ENCODE measurements at places on chromosomes 13 and 19. TPM values are rescaled to one million over a fixed set of nuclear protein-coding genes. Genes with fewer than 3 reads are reported as not detected.

DNA sequence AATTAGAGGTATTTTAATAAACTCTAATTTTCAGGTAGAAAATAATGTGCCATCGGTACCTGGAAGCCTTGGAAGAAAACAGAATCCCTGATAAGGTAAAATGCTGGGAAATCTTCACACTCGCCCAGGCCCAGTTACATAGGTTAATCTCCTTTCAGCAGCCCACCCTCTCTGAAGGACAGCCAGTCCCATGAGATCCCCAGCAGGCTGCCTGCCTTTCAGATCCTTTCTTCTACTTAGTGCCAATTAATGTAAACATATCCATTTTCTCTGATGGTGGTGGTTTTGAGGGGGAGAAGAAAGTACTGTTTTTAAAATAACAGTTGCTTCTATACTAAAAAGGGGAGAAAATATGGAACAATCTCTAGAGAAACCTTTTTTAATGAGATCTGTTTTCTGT, 12.2 kb downstream of the SMAD9 start:
- H3K27me3 ChIP-seq = no peaks in the 10 kb centered on the region
- no peaks in the 10 kb centered on the region for H3K4me1 ChIP-seq
- H3K36me3 ChIP-seq = no peaks in the 10 kb centered on the region
- H3K4me3 ChIP-seq = no peak overlapping the region
- DNase-seq = no peak
- no peak overlapping the region for H3K27ac ChIP-seq

GRCh38 chr19:40191836-40192646, 815 bp downstream of the MAP3K10 start:
- no peaks in the 10 kb centered on the region for H3K27me3 ChIP-seq
- H3K36me3 ChIP-seq = no peaks in the 10 kb centered on the region
- peak overlapping the region; percentile 99 for H3K27ac ChIP-seq
- H3K4me3 ChIP-seq = peak overlapping the region; percentile 99

- H3K4me3 ChIP-seq = peak within 1 kb of the TSS; percentile 91
- peak; percentile 100 for DNase-seq
- H3K36me3 ChIP-seq = no peaks in the 10 kb centered on the region
- H3K4me1 ChIP-seq = peaks cover 61% of the 10 kb centered on the region
- H3K27me3 ChIP-seq = no peaks in the 10 kb centered on the region
Observed at GRCh38 chr19:35745328-35746086, at the start of the genes PSENEN and U2AF1L4. PSENEN (plus strand) TSS chr19:35745651; CDS start chr19:35745931, 280 bp downstream. U2AF1L4 (minus strand) TSS chr19:35745418; CDS start chr19:35745391, 27 bp downstream.

DNA sequence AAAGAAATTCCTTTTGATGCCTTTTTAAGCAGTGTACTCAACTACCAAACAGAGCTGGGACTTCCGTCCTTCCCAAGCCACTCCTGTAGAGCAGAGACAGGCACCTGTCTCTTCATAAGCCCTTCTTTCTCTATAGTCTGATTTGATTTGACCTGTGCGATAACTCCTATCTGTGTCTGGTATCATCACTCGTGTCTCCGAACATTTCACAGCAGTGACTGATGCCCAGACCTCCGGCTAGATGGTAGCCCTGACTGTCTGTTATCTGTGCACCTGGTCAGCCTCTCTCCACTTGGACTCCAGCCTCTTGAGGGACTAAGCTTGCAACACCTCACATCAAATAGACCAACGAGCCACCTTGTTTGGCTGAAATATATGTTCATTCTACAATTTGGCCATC, 316.2 kb upstream of the ZNF507 start:
- no peak overlapping the region for H3K4me3 ChIP-seq
- H3K36me3 ChIP-seq = no peaks in the 10 kb centered on the region
- no peak for DNase-seq
- no peaks in the 10 kb centered on the region for H3K27me3 ChIP-seq

GRCh38 chr19:43610493-43610892, 1.4 kb upstream of the SRRM5 start:
- peaks cover 19% of the 10 kb centered on the region for H3K36me3 ChIP-seq
- no peaks in the 10 kb centered on the region for H3K4me1 ChIP-seq
- no peak for DNase-seq
- no peak overlapping the region for H3K27ac ChIP-seq

DNA sequence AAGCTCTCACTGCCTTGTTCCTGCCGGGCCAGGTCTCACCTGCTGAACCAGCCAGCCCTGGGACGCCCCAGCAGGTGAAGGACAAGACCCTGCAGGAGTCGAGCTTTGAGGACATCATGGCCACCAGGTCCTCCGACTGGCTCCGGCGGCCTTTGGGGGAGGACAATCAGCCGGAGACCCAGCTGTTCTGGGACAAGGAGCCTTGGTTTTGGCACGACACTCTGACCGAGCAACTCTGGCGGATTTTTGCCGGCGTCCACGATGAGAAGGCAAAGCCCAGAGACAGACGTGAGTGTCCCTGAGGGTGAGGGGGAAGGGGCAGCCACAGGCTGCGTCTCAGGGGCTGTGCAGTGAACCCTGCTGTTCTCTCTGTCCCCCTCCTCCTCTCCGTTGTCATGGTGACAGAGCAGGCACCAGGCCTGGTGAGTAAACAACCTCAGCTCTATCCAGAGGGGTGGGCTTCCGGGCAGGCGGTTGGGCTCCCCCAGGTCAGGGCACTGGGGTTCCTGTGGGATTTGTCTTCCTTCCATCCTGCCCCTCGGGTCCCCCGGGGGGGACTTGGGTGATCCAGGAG, 9.7 kb downstream of the TLE6 start:
- no peak overlapping the region for H3K4me3 ChIP-seq
- H3K4me1 ChIP-seq = peaks cover 24% of the 10 kb centered on the region
- no peak overlapping the region for H3K27ac ChIP-seq
- H3K36me3 ChIP-seq = no peaks in the 10 kb centered on the region
- DNase-seq = no peak
- no peaks in the 10 kb centered on the region for H3K27me3 ChIP-seq

- H3K27ac ChIP-seq = no peak overlapping the region
- H3K4me1 ChIP-seq = no peaks in the 10 kb centered on the region
- DNase-seq = no peak
- H3K4me3 ChIP-seq = no peak overlapping the region
Observed at GRCh38 chr19:43684326-43684725, 14.4 kb upstream of the PLAUR start.

Gene OR10H1
- not detected for total RNA-seq

Gene PTGER1
- not detected for total RNA-seq
